Stimulated activated CD8-positive, alpha-beta memory T cell treated with anti-CD3 and anti-CD28 coated beads, Interleukin-15, amount 100 ng/mL, for 48 hours (primary cell): ENCODE measurements at places on chromosomes 7 and 10.

DNA sequence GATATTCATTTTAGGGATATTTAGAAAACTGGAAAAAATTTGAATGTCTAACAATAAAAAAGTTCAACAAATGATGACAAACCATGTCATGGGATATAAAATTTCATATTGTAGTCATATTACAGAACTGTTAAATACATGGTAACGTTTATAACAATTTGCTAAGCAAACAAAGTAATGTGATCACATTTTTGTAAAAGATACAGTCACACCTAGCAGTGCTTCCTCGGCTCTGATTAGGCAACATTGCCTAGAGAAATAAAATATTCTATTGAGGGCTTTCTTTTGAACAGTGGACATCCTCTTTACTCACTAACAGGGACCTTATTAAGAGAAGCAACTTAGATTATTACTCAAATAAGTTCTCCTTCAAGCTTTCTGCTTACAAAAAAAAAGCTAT, 605.5 kb downstream of the GATA3 start:
- DNase-seq, result no peak

GRCh38 chr10:73744664-73744975, 448 bp downstream of the SEC24C start:
- DNase-seq, result no peak

DNA sequence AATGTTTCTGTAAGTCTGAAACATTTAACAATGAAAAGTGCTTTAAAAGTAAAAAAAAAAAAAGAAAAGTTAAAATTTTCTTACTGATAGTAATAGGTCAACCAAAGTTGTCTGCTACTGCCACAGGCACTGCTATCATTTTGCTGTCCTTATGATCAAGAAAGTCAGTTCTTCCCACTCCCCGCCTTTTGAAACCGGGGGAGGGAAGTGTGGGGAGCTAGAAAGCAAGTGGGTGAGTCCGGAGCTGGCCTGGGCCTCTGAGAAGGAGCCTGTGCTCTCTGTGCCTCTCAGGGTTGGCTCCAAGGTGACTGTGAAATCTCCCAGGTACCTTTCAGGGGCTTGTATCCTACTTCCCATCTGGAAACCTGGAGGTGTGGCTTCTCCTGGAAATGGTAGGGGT, 7.3 kb downstream of the C7orf57 start:
- DNase-seq, result no peak

- no peak for DNase-seq
Observed at GRCh38 chr10:97325754-97326153, 6.7 kb downstream of the FRAT1 start.

DNA sequence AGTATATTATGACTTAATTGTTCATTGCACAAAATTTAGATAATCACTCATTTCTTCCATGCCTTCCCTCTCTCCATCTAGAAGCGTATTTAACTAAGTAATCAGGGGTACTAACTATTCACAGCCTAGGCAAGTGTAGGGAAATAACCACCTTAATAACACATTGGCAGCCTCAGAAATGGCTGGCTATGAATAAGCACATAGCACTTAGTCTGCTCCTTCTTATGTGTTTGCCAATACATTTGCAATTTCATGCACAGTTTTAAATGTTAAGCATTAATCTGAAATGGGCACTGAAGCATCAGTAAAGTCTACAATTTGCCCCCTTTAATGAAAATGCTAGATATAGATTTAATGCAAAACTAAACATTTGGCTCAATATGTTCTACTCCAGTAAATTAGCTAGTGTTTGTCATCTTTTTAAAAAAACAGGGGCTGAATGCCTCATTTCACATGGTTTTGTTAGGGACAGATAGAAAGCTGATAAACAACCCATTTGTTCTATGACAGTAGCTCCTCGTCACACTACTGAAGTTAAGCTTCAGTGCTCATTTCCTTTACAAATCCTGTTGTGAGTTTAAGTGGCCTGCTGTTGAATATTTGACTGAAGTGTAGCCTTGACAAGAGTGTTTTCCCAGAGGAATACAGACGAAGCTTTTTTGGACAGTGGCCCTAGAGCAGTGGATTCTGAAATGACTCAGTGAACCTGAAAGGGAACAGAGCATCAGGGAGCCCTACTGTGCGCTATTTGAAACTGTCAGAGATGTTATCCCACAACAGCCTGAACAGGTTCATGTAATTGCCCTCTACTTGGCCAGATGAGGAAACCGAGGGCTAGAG, 30.5 kb downstream of the HHEX start:
- no peak for DNase-seq

DNA sequence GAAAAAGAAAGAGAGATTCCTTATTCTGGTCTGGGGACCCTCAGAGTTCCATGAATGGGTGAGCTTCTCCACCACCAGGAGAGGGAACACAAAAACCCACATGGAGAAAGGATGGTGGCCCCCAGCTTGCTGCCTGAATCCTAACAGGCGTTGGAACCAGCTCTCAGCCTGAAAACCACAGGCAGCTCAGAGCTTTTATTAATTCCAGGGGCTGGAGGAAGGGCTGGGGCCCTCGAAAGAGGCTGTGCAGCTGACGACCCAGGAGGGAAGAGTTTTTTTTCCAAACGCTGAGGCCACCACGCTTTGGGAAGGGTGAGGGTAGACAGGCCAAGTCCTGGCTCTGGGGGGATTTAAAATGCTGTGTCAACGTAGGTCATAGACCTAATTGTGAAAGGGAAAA, 10.8 kb upstream of the ELN start:
- DNase-seq, result no peak

DNA sequence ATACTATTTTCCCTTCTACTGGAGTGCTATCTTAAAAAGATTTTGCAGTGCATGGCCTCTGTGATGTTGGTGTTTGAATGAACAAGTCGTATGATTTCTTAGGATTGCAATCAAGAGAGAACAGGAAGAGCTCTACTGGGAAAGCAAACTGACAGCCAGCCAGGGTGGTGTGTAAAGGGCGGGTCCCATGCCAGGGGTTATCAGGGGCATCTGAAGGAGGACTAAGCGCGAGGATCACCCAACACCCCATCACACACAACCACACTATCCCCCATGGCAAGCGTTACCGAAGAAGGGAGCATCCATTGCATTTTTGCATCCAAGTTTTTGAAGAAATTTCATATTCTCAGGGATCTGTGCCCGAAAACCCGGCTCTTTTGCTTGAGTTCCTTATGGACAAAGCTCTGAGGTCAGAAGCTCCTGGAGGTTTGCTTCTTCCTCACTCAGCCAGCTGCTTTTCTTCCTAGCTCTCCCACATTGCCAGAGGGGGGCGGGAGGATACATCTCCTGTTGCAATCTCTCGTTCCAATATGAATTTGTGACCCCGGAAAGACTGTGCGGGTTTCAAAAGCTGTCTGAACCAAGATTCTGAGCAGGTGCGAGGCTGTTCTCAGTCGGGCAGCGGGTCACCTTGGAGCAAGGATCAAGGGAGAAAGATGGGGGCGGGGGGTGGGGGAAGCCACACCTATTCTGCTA, 5.2 kb downstream of the NEUROD6 start:
- no peak for DNase-seq
